Sciatic nerve (tissue), 2 donors: ENCODE measurements at places on chromosomes 13 and 19. TPM values are rescaled to one million over a fixed set of nuclear protein-coding genes. Genes with fewer than 3 reads are reported as not detected.

- no peak for DNase-seq
These were observed 57.3 kb downstream of the CDADC1 start for GRCh38 chr13:49304763-49305700.

Gene TPTE2
- total RNA-seq: not detected

Gene ECSIT
- total RNA-seq: 25.8 TPM

- no peak for DNase-seq
These were observed 28.7 kb upstream of the LMO7 start for GRCh38 chr13:75607447-75607846.

DNA sequence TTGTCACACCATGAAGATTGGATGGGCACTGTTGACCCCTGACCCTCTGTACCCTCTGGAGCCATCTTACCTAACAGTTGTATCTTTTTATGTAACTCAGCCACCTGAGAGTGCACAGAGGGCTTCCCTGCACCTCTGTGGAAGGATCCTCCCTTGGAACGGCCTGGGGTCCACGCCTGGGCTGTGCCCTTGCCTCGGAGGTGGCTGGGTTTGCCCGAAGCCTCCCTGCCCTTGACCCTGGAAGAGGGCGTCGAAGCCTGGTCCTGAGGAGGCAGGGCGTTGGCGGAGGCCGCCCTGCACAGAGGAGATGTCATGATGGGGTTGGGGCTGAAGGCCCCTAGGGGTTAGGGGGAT is 241 bp downstream of the ODAD3 start:
- no peak for DNase-seq

Gene CYP2A6
- total RNA-seq: not detected

- DNase-seq: no peak
These were observed 9.3 kb downstream of the ZNF582 start for GRCh38 chr19:56383826-56384605.

DNA sequence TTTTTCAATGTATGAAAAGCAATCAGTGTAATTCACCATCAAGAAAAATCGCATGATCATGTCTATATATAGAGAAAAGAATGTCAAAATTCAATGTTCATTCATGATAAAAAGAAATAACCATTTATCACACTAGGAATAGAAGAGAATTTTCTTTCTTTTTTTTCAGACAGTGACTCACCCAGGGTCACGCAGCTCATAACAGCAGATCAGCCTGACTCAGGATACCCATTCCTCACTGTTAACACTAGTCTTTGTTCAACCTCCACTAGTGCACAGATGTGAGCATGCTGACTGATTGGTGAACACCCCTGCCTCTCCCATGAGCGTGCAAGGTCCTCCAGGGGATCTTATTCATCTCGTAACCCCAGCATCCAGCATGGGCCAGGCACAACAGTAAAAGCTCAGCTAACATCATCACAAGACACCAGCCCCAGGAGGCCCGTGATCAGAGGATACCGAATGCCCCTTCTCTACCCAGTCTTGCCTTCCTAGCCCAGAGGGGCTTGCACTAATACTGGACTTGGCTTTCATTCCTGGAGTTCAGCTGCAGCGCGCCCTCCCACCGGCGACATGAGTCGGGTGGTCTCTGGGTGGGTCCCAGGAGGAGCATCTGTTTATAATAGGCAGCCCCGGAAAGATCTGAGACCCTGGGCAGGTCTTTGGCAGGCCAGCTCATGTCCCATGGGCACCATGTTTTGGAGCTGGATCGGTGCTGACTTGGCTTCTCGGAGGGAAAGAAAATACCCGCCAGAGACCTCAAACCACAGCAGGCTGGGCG is 539.5 kb upstream of the SLC10A2 start:
- DNase-seq: no peak

DNA sequence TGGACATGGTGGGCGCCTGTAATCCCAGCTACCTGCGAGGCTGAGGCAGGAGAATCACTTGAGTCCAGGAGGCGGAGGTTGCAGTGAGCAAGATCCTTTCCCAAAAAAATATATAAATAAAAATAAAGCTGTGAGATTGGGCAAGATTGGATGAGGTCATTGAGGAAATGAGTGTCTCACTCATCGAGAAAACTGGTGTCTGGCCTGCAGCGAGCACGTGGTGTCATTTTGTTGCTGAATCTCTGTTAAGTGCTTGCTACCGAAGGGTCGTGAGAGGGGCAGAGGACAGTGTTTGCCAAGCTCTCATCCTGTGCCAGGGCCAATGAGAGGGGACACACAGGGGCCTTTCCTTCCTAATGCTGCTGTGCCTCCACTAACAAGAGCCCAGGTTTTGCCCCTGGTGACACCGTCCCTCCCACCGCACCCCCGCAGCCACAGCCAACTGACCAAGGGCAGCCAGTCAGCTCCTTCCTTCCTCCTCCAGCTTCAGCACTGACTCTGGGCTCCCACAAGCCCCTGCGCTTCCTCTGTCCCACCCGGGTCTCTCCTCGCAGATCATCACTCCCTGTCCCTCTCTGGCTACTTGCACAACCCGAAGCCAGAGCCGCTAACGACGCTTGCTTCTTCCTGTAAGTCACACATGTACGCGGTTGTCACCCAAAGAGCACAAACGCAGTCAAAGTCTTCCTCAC is 3.2 kb downstream of the POLD1 start:
- no peak for DNase-seq

Gene TNFSF11
- not detected for total RNA-seq

DNA sequence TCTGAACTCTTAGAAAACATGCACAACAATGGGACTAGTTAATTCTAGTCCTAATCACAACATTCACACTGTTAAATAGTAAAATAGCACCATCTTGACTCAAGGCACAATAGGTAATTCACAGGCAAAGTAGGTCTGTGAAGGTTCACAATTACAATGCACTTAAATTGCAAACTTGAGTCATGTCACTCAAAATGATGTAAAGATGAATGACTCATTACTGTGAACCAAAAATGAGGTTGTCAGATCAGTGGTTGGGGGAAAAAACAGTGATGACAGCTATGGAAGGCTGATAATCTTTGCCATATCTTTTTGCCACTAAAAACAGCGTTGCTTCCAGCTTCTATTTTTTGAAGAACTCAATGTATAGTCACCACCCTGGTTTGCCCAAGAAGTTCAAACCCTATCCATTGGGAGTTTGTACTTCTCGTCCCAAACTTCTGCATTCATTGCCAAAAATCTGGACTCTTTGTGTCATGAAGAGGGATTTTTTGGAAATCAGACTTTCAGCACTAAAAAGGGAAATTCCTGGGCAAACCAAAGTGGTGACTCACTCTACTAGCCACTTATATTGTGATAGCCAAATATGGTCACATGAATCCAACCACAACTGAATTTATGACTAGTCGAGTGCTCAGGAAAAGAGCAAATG is 200.9 kb upstream of the TMTC4 start:
- DNase-seq: no peak

DNA sequence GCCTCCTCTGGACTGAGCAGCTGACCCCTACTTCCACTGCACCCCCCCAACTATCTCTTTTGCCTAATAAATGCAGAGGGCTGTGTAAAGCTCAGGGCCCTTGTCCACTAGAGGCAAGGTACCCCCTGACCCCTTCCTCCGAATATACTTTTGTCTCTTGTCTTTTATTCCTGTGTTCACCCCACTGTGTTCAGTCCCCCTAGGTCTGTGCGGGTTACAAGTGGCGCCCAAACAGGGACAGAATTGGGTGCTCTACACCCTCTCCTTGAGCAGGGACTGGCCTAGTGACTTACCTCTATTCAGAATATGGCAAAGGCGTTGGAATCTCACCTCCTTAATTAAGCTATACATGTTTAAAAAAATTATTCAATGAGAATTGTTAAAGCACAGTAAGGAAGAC is 15.0 kb downstream of the ZNF350 start:
- no peak for DNase-seq

DNA sequence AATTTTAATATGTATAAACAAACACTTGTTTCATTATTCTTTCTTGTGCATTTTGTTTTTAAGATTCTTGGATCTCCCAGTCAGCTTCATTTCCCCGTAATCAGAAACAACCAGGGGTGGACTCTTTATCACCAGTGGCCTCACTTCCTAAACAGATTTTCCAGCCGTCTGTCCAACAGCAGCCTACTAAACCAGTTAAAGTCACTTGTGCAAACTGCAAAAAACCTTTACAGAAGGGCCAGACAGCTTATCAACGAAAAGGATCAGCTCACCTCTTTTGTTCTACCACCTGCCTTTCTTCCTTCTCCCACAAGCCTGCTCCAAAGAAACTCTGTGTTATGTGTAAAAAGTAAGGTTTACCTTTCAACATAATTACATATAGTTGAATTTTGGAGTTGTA is 44.3 kb downstream of the ZMYM2 start:
- no peak for DNase-seq

DNA sequence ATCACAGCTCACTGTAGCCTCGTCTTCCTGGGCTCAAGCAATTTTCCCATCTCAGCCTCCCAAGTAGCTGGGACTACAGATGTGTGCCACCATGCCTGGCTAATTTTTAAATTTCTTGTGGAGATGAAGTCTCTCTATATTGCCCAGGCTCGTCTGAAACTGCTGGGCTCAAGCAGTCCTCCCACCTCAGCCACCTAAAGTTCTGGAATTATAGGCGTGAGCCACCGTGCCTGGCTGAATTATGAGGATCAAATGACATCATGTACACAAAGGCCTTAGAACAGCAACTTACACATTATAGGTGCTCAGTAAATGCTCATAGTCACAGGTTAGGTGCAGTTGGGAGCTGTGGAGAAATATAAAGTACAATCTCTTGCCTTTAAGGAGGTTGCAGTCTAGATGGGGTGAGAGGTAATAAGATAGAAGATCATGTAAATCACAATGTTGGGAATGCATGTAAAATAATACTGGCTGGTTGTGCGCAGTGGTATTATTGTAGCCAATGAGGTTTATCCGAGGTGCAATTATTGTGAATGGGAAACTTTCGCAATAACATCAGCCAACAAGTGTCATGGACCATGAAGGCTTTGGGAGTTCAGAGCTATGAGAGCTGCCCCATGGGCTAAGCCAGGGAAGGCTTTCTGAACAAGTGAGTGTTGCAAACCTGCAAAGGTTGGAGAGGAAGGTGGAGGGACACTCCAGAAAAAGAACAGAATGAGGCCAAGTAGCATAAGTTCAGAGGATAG is 29.8 kb upstream of the CXCL17 start:
- DNase-seq: no peak

Gene ZNF99
- total RNA-seq: 0.49 TPM

- DNase-seq: no peak
These were observed 495 bp downstream of the LSR start for GRCh38 chr19:35249146-35249847.
